ENCODE measurements at places on chromosomes 4 and X. TPM values are rescaled to one million over a fixed set of nuclear protein-coding genes. Genes with fewer than 3 reads are reported as not detected.

IL2RG gene
- total RNA-seq, result not detected

- no peak for DNase-seq
Observed at GRCh38 chrX:574251-574650, 56.3 kb upstream of the SHOX start.

- DNase-seq, result no peak
Observed at GRCh38 chr4:139184129-139184528, 7.1 kb upstream of the ELF2 start.

DNA sequence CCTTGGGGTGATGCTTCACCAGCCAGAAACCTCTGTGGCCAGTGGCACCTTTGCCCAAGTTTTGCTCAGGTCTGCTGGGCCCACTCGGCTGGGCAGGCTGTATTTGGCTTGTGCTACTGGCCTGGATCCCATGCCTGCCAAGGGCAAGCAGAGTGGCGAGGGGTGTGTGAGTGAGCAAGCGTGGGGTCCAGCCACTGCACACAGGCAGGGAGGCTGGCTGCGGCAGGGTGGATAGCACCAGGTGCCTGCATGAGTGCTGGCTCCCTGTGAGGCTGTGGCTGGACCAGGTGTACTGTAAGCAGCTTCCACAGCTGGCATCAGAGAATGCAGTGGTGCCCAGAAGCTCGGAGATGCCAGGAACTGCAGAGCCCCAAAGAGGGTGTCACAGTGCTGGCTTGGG is 478.5 kb downstream of the STPG2 start:
- DNase-seq, result no peak

- no peak for DNase-seq
Observed at GRCh38 chrX:120316587-120317283, 5.5 kb upstream of the TMEM255A start.

DNA sequence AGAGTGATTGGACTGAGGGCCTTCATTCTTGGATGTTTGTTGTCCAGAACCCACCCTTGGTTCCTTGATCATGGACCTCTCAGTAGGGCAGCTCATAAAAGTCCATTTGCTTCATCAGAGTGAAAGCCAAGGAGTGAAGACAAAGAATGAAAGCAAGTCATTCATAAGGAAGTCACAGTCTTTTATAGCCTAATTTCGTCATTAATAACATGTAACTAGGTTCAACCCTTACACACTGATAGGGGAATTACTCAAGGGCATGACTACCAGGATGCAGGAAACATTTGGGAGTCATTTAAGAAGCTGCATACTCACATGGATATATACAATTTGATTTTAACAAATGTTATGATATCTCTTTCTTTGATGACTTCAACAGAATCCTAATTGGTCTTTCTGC is 95.2 kb downstream of the RPA4 start:
- no peak for DNase-seq

NCAPG gene
- 10.0 TPM for total RNA-seq

DNA sequence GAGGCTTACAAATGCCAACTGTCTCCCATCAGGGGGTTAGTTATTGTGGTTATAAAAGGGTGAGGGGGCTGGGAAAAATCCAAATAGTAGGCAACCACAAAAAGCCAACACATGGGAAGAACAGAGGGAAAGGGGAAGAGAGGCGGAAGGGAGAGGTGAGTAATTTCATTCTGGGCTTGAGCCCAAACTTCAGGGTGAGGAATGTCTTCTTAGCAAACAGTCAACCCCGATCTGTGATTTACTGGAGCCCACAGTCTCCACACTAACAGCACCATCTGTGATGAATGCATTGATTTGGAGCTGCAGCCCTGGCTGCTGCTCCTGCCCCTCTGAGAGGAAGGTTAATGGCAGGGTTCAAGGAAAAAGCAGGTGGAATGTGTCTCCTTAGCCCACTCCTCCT is 162.2 kb upstream of the GPR101 start:
- DNase-seq, result no peak

DNA sequence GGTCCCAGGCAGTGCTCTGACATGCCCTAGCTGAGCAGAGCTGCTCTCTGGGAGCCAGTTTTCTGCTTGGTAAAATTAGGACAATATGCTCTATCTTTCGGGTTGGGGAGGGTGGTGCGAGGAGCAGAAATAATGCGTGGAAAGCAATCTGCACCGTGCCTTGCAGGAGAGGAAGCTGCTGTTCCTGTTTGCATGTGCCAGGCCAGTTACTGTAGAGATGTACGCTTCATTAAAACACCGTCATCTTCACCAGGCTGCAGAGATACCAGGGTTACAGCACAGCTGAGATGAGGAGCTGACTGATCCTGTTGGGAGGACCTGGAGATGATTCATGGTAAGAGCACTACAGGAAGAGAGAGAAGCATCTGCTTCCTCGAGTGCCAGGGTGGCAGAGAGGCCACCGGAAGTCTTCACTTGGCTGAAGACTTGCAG is 29.5 kb upstream of the IRF2 start:
- DNase-seq, result no peak

DNA sequence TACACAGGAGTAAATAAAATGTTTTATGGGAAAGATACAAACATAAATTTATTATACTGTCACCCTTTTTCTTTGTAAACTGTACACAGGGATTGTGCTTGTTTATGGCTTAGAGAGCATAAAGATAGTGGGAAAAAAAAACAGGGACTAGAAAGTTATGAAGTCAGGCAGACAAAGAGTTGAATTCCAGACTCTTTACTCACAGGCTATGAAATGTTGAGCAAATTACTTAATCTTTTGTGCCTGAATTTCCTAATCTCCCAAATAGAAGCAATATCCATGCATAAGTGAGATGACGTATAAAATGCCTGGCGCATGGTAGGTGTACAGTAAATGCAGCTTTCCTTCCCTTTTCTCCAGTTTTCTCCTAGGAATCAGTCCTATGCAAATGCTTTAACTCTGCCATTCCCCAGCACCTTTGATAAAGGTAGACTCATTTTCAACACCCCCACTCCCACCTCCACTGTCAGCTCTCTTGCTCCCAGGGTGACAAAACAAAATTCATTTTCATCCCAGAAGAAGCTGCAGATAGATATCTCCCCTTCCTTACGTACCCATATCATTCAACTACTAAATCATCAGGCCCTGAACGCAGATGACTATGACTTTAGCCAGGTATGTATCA is 44.5 kb upstream of the BTC start:
- DNase-seq, result no peak

FANCB gene
- total RNA-seq, result 1.5 TPM

FAM47E gene
- not detected for total RNA-seq

GRCh38 chrX:150087612-150088011 is 149.3 kb upstream of the EOLA2 start:
- no peak for DNase-seq

DNA sequence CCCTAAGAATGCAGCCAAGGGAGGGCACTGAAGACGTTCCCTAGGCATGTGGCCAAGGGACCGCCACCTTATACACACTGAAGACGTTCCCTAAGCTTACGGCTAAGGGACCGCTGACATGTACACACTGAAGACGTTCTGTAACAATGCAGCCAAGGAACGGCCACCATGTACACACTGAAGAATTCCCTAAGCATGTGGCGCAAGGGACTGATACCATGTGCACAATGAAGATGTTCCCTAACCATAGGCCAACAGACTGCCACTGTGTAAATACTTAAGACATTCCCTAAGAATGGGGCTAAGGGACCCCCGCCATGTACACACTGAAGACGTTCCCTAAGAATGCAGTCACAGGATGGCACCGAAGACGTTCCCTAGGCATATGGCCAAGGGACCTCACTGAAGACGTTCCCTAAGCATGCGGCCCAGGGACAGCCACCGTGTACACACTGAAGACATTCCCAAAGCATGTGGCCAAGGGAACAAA is 36.1 kb downstream of the DHRSX start:
- DNase-seq, result no peak

DNA sequence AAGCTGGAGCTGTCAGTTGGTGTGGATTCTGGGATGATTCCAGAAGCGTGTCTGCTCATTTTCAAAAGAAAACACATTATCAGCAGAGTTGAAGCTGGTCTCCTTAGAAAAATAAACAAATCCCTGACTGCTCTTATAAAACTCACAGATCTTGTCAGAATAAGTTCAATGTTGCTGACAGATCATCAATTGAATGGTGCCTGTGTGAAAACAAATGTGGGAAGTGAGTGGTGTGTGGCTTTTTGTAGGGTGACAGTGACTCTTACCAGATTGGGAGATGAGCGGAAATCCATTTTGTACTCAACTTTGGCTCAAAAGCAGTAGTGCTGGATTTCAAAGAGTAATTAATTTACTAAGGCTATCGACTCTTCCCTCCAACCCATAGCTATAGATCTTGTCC is 807.8 kb downstream of the RAPGEF2 start:
- no peak for DNase-seq

TEX13D gene
- not detected for total RNA-seq

- DNase-seq, result peak; percentile 54
Observed at GRCh38 chr4:125368671-125369081, 53.9 kb downstream of the FAT4 start.

GRCh38 chrX:40433160-40433559 is 147.6 kb upstream of the ATP6AP2 start:
- no peak for DNase-seq

DNA sequence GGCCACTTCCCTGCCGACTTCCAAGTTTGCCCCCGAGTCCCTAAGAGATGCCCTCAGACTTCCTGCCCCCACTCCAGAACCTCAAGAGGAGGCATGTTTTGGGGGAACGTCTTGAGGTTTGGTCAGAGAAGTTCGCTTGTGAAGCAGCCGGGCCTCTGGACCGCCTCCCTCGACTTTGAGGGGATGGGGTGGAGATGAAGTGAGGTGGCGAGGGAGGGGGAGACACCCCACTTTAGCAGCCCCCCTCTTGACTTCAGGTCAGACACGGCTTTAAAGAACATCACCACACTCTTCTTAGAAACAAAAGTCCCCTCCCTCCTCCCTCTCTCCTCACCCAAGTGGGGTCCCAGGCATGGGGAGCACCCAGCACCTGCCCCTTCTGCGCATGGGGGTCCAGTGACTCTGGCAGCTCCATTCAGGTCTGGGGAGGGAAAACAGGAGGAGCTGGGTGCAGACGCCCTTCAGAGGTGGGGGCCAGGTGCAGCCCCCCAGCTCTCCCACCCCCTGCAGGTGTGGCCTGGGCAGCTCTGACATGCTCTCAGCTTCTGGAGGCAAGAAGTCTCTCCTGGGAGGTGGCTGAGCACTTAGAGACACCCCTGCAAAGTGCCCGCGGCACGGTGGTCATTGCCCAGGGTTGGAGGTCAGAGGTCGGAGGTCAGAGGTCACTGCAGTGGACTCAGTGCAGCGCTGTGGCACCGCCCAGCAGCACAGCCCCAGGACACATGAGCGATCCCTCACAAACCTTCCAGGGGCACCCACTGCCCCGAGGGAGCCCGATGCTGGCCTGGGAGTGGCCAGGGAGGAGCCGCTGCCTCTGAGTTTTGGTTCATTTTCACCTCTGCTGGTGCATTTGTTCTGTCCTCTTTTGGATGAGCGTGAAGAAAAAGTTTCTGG is 108.8 kb downstream of the CPZ start:
- DNase-seq, result no peak

DNA sequence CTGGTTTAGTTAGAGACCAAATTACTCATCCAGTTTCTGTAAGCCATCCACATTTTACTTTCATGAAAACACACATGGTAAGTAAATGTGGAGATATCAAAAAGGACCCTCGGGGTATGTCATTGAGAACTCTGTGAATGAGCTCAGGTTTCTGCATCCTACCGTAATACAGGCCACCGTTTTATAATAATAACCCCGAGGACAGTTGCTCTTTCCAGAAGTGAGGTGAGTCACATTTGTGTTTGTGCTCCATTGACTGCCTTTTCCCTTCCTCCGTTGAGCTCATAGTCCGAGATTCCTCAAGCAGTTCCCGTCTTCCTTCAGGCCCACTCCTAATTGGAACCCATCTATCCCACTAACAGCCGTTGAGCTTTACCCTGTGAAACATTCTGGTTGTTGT is 95.3 kb downstream of the GRID2 start:
- no peak for DNase-seq

DNA sequence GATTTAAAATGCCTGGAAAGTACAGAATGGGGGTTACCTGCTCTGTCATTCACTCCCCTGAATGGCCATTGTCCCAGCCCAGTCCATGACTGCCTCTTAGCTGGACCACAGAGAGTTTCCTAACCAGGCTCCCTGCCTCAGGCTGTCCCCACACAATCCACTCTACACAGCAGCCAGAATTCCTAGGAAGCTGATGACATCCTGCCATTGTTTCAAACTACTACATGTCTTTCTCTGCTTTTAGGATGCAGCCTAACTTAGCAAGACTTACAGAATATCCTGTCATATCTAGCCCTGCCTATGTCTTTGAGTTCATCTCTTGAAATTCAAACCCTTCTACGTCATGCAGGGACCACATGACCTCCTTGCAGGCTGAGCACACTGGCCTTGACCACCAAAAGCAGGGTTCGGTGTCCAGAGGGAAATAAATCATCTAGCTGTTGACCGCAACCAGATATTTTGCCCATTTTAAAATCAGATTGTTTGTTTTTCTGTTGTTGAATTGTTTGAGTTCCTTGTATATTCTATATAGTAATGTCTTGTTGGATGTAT is 16.1 kb upstream of the CRMP1 start:
- DNase-seq, result no peak

DNA sequence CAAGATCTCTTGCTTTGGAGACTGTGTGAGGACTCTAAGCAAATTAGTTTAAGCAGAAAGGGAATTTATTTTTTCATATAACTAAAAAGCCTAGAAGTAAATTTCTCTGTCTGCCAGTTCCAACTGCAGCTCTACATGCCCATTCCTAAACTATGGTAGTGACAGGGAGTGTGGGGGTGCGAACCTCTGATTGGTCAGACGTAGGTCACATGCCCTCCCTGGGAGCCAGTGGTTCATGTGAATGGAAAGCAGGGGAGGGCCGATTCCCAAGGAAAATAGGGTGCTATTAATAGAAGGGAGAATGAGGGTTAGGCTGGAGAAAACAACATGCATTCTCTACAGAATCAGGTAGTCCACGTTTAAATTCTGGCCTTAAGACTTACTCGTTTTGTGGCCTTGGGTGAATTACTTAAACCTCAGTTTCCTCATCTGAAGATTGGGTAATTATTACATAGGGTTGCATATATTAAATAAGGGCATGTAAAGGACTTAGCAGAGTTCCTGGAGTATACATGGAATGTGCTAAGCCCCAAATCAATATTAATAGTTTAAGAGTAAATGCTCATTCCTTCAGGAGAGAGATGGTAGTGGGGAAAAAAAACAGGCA is 7.2 kb downstream of the RAB33B start:
- no peak for DNase-seq

LRIT3 gene
- total RNA-seq, result 0.15 TPM

GRCh38 chrX:53321943-53322497 is 40.6 kb upstream of the IQSEC2 start:
- no peak for DNase-seq

C4orf51 gene
- total RNA-seq, result not detected
